ENCODE measurements at places on chromosomes 6 and 20.

- DNase-seq, result no peak
These were observed 16.4 kb downstream of the ZNF311 start for GRCh38 chr6:28988536-28989311.

- no peak for DNase-seq
These were observed 1.4 kb upstream of the DAAM2 start for GRCh38 chr6:39790772-39791171.

DNA sequence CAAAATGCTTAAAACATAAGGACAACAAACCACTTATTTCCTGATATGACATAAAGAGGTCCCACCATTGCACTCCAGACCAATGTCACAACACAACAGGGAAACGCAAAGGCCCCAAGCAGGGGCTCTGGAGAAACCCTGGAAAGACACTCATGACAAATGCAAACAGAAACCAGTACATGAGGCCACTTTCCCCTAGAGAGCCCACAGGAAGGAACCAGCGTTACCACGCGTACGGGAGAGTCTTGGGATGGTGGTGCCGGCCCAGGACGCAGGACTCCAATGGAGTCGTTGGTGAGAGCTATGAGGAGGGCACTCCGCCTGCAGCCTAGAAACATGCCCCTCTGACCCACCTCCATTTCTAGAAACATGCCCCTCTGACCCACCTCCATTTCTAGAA, 20.2 kb downstream of the GMEB2 start:
- DNase-seq, result no peak

DNA sequence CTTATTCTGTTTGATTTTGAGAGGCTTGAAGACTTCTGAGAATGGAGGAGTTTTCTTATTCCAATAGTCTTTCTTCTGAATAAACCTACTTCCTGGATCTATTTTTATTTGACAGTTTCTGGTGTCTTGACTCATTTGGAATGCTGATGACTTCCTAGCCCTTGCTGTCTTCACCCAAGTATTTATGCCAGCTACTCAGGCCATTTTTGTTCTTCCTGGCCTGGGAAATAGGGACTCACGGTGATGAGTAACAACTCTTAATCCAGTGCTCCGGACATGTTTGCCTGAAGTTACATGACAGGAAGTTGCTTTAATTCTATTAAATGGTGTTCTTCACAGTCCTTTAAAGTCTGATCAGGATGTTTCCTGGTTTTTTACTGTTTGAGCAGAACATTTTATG, 272.1 kb upstream of the EYS start:
- no peak for DNase-seq

GRCh38 chr6:123575188-123575587, 61.6 kb downstream of the TRDN start:
- no peak for DNase-seq

GRCh38 chr6:169887529-169888140, 136.2 kb downstream of the ERMARD start:
- no peak for DNase-seq

GRCh38 chr6:130116273-130116672, 97.9 kb downstream of the L3MBTL3 start:
- DNase-seq, result no peak

GRCh38 chr6:105794870-105795269, 291.3 kb upstream of the PRDM1 start:
- DNase-seq, result no peak

DNA sequence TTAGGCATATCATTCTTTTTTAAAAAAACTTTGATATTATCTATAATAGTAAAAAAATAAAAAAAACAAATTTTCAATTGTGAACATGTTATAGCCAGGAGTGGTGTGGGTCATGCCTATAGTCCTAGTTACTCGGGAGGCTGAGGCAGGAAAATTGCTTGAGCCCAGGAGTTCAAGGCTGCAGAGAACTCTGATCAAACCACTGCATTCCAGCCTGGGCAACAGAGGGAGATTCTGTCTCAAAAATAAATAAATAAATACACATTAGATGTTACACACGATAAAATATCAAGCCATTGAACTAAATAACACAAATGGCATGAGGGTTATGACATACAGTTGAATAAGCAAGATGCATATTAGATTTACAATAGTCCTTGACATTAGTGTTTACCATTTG, 27.9 kb upstream of the MYMX start:
- DNase-seq, result no peak

DNA sequence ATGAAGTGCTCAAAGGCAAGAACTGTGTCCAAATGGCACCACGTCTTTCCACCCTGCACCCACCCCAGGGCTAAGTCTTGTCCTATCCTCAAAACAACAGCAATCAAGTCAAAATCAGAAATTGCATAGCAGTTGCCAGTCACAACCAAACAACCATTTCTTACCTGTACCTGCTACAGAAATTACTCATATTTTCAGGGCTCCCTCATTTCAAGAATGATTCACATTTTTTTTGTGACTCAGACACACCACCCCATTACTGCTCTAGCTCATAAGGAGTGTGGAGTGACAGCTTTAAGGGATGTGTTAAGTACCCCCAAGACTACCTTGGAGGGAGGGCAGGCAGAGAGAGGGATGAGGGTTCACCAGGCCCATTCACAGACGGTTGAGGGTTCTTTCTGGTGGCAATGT, 111.7 kb downstream of the TRERF1 start:
- no peak for DNase-seq

DNA sequence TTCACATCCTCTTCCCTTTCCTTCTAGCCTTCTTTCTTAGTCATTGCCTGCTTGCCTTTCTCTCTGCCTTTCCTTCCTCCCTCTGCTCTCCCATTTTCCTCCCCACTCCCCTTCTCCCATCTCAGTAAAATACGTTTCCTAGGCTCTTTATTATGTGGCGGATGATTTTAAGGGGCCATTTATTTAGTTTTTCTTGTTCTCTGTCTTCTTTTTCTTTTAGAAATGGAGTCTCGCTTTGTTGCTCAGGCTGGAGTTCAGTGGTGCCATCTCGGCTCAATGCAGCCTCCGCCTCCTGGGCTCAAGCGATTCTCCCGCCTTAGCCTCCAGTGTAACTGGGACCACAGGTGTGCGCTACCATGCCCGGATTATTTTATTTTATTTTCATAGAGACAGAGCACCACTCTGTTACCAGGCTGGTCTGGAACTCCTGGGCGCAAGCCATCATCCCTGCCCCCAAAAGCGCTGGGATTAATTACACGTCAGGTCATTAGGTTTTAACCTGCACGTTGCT, 1.5 kb downstream of the MTHFD1L start:
- DNase-seq, result no peak

DNA sequence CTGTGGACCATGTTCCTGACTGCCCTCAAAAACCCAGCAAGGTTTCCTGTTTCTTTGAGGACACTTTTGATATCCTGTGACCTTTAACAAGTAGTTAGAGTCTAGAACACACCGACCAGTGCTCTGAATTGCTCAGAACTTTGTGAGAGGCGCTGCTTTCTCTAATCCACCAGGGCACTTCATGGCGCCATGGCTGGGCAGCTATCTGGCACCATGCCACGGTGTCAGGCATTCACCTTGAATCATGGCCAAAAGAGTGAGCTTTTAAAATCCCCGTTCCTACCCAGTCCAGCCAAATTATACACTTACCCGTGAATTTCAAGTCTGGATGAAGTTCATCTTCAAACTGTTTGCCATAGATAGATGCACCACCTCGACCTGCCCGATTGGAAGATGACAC, 17.0 kb upstream of the CPNE5 start:
- DNase-seq, result no peak

GRCh38 chr6:13990796-13991195, 66.0 kb downstream of the RNF182 start:
- no peak for DNase-seq

GRCh38 chr20:2972126-2972525, 71.3 kb upstream of the GNRH2 start:
- no peak for DNase-seq

- DNase-seq, result no peak
These were observed 593.0 kb downstream of the GRIK2 start for GRCh38 chr6:101986476-101986875.
